ENCODE measurements at places on chromosomes 3 and 15.

- no peak for DNase-seq
These were observed 516.9 kb downstream of the GABRG3 start for GRCh38 chr15:27487846-27488245.

DNA sequence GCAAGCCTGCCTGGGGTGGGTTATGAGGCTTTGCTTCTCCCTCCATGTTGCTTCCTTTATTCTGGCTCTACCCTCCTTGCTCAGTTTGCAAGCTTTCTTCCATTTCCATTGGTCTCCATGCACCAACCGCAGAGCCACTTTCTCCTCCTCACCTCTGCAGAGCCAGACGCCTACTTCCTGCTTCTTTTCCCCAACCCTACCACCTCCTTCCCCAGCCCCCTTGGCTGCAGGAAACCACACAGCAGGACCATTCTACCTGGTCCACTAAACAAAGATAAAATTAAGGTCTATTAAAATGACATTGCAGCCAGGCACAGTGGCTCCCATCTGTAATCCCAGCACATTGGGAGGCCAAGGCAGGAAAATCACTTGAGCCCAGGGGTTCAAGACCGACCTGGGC lies 10.0 kb upstream of the CAV3 start:
- no peak for DNase-seq

- DNase-seq: no peak
These were observed 12.5 kb downstream of the RAB27A start for GRCh38 chr15:55277116-55277564.

- DNase-seq: no peak
These were observed 41.6 kb downstream of the ATP2B2 start for GRCh38 chr3:10463533-10464434.

DNA sequence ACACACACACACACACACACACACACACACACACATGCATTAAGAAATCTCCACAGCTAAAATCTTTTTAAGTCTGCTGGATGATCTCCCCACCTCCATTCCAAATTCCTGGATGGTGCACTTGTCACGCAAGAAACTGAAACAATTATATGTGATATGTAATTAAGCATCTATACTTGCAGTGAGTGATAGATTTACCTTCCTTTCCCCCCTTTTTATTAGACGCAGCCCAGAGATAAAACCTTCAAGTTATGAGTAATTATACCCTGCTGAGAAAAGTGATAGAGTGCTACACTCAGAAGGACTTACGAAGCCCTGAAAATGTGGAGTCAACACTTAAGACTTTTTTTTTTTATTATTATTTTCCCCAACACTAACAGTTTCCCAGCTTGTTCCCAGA lies 255.2 kb downstream of the LSAMP start:
- DNase-seq: no peak

- DNase-seq: no peak
These were observed 150.5 kb downstream of the MECOM start for GRCh38 chr3:169512991-169513390.

DNA sequence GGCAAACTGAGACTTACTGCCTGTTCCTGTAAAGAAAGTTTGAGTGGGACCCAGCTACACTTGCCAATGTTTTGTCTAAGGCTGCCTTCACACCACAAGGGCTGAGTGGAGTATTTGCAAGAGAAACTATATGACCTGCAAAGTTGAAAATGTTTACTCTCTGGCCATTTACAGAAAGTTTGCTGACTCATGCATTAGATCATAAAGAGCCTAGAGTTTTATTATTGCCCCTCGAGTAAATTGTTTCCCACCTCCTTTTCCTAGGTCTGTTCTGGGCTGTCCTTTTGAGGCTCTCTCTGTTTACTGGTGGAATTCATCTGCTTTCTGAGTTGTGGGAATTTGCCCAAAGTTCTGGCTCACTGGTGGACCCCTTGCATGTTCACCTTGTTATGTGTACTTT lies 6.7 kb upstream of the PROK2 start:
- no peak for DNase-seq

DNA sequence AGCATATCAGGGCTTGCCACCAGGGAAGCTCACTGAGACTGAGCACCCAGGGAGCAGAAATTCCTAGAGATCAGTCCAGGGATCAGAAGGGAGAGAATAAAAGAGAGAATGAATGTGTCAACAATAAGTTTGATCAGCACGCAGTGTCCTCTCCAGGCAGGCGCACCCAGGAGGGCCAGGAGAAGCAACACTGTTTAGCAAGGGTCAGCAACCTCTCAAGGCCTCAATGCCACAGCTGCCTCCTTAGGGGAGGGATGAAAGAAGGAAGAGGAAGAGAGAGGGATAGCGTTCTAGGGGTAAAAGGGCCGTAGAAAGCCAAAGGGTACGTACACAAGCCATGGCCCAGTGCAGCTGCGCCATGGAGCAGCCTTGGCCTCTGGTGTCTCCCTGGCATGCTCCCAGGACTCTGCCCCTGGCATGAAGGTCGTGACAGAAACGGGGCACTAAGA lies 399.8 kb downstream of the SHQ1 start:
- no peak for DNase-seq

DNA sequence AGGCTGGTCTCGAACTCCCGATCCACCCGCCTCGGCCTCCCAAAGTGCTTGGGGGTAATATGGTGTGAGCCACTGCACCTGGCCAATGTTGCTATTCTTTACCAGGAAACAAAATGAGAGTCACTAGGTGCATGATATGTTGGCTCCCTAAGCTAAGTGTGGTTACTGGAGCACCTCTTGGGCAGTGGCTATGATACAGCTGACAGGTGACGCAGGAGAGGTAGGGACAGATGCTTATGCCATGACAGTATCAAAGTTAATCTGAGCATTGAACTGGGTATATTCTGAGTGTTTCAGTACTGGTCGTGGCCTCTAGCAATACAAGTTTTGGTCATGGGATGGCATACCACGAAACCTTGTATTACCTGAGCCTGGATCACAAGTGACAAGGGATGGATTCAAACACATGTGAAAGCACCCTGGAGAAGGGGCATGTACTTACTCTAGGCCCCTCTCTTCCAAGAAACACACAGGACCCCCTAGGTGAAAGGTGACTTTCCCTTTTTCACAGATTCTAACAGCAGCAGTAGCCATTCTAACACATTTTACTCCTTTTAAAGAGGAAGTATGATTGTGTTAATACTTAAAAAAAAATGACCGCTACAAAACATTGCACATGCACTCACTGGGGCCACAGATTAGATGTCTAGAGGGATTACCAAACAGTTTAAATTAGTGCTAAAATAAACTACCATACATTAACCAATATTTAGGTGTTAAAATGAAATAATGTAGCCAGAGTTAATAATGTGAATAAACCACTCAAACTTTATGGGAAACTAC lies 467.3 kb downstream of the SHQ1 start:
- DNase-seq: no peak

GRCh38 chr3:67901681-67902080 lies 247.3 kb upstream of the SUCLG2 start:
- no peak for DNase-seq

DNA sequence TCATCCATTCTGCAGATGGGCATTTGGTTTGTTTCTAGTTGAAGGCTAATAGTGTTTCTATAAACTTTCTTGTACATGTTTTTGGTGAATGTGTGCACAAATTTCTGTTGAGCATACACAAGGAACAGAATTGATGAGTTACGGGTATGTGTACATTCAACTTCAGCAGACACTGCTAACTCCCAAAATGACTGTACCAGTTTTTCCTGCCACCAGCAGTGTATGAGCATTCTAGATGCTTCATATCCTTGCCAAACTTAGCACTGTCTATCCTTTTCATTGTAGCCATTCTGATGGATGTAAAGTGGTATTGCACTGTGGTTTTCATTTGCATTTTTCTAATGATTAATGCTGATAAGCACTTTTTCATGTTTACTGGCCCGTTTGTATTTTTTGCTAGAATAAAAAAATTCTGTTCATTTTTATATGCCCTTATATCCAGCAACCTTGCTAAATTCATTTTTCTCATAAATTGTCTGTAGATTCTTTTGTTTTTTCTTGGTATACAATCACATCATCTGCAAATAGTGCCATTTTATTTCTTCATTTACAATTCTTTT lies 110.2 kb downstream of the ATP1B3 start:
- no peak for DNase-seq

DNA sequence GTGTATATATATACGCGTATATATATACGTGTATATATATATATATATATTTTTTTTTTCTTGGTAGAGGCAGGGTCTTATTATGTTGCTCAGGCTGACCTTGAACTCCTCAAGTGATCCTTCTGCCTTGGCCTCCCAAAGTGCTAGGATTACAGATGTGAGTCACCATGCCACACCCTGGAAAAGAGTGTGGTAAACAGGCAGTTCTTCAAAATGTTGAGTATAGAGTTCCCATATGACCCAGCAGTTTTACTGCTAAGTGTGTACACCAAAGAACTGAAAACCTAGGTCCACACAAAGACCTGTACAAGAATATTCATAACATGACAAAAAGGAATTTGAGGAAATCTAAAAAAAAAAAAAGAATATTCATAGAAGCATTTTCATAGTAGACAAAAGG lies 71.8 kb upstream of the GCNT3 start:
- no peak for DNase-seq

DNA sequence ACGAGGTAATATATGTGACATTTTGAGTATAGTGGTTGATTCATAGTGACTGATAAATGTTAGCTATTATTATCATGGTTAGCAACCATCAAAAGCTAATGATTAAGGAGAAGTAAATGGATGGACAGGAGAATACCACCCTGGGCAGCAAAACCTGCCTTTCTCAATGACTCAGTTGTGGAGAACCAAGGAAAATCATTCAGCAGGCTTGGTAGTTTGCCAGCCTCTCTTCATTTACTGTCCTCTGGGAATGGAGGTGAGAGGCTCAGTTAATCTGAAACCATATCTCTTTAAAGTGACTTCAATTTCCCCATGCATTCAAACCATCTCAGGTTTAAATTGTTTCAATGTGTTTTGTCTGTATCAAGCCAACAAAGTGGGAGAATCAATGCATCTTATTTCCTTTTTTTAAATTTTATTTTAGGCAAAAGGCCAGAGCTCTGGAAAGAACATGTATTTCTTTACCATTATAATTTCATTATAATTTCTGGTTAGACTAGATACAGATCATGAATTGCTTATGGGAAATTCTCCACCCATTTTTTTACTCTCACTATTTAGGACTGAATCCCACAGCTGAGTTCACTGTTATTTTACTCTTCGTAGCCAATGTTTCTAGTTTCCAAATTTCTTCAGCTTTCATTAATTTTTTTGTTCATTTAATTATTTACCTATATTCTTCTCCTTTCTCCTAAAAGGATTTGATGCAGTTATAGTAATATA lies 2.7 kb downstream of the TM4SF18 start:
- no peak for DNase-seq

- no peak for DNase-seq
These were observed 284.0 kb upstream of the TBL1XR1 start for GRCh38 chr3:177481329-177481728.

GRCh38 chr15:73087098-73087497 lies 34.8 kb downstream of the NEO1 start:
- DNase-seq: no peak

GRCh38 chr15:62899090-62899493 lies 143.5 kb upstream of the TPM1 start:
- DNase-seq: no peak

GRCh38 chr3:105829229-105829628 lies 39.6 kb downstream of the CBLB start:
- DNase-seq: no peak

Data from fibroblast of skin of back (primary cell).